ENCODE measurements at places on chromosomes 4 and X. TPM values are rescaled to one million over a fixed set of nuclear protein-coding genes. Genes with fewer than 3 reads are reported as not detected.
A peak's percentile ranks its signal among the peaks of the same experiment; 100 is the strongest.

Gene CCDC110
- total RNA-seq = 2.0 TPM

Gene NIPAL1
- 3.1 TPM for total RNA-seq

Gene FANCB
- 0.88 TPM for total RNA-seq

Gene SSX1
- not detected for total RNA-seq

Gene PFKFB1
- total RNA-seq = 0.16 TPM

DNA sequence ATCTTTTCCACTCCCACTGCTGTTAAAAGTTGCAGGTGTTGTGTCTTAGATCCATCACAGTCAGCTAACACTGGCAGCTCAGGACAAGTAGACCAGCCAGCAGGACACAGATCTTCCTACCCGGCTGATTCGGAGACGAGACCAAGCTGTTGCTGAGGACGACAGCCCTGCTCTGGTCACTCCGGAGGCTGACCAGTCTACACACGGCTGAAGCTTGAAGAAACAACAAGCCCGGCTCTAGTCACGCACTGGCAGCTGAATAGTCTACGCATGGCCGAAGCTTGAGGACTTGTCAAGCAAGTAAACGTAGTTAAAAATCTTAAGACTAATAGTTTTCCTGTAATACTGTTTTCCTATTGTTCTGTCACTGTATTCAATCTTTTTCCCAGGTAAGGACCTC, 1.8 kb downstream of the ACOX3 start:
- DNase-seq = no peak

- no peak for DNase-seq
Observed at GRCh38 chr4:80424225-80424581, 88.7 kb downstream of the CFAP299 start.

DNA sequence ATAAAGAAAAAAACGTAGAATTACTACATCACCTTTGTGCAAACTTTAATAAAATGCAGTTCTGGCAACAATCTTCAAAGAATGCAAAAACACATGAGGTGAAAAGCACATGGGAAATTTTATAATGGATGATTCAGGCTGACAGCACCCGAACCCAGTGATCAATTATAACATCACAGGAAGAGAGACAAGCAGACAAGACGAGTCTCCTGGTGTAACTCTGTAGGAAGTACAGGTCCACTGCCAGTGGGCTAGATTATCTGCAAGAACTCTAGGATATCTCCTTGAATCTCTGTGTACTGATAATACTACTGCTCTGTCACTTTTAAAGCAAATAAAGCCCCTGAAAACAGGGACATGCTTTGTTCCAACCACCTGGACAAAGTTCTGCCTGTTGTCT, 58.9 kb upstream of the NXF3 start:
- no peak for DNase-seq

GRCh38 chr4:169659716-169660670, 39.6 kb downstream of the CLCN3 start:
- DNase-seq = peak; percentile 97

Measured in myocyte (in vitro differentiated cells).